NCI-H774 (cell line): ENCODE measurements at places on chromosomes 3 and 15.

GRCh38 chr3:158918008-158918407 lies 116.2 kb downstream of the MFSD1 start:
- DNase-seq, result peak; percentile 30

DNA sequence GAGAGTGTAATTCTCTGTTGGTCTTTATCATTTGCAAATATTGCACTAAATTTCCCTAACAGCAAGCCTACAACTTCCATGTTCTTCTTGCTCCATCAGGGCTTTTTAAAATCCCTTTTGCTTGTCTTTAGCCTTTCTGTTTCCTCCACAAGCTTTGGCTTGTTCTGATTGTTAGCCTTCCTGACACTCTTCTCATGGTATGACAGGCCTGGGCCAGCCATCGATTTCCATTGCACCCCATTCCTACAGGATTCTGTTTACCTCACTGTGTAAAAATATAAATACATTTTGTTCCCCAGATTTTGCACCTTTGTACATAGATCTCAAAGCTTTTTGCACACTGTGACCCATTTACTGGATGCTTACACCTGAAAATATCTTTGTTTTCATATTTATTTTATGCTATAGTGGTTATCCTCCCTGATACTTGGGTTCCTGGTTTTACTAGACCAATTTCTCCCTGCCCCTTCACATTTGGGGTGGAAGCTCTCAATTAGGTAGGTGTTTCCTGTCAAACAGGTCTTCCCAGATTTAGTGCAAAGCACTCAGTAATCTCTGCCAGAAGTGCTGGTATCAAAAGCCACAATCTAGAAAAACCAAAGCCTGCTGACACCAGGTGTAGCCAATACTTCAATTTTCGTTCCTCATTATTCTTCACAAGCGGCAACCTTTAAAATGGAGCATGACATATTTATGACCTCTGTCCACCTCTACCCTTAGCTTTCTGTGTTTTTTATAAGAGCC lies 57.9 kb upstream of the PPP2R3A start:
- DNase-seq, result peak; percentile 64

DNA sequence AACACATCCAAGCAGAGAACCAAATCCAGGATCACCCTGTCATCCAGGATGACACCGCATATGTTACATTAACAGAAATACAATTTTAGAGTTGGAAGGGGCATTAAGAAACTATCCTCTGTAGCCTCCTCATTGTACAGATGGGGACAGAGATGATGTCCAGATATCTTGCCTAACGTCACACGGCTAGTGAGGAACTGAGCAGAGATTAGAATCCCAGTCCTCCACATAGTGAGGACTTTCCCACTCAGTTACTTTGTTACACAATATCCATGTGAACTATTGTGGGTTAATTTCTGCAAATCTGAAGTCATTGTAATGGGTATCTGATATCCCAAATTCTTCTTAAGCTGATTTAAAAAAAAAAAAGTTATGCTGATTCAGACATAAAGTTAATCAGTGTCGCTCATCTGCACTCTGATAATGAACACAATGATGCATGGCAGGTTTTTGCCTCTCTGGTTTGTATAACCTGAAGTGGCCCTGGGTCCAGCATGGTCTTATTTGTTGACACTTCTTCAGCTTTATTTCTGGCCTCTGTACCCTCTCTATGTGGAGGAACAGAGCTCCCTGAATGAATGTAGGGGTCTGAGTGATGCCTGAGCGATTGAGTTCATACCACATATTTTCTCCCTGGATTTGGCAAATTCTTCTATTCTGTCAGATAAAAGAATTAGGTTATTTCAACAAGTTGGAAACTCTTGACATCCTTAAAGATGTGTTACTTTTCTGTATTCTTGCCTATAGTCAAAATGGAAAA lies 76.0 kb upstream of the LIMD1 start:
- DNase-seq, result no peak

- DNase-seq, result no peak
Measured at GRCh38 chr3:127025456-127025855, 42.5 kb downstream of the PLXNA1 start.

DNA sequence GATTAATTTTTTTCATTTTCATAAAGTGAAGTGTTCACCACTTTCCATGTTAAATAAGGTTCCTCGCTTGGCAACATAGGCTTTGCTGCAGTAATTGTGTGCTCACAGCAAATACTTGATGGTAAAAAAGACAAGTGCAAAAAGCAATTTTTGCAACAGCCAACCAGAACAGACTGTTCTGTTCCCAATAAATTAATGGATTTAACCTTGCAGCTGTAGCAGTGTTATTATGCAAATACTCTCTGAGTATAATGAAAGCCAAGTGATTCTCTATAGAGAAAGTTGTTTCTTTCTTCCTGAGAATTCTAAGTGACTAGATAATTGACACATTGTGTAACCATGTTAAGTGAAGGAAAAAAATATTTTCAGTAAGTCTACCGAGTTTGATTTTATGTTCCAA lies 183.7 kb upstream of the NAALADL2 start:
- DNase-seq, result no peak
